ENCODE measurements at places on chromosomes 7 and 10. TPM values are rescaled to one million over a fixed set of nuclear protein-coding genes. Genes with fewer than 3 reads are reported as not detected.

Gene GATA3
- total RNA-seq: 6.5 TPM

GRCh38 chr7:155484483-155485399, 26.8 kb downstream of the EN2 start:
- no peaks in the 10 kb centered on the region for H3K36me3 ChIP-seq
- no peak overlapping the region for H3K4me3 ChIP-seq
- no peak overlapping the region for H3K27ac ChIP-seq
- no peak for DNase-seq
- H3K4me1 ChIP-seq: peaks cover 5% of the 10 kb centered on the region

- H3K4me1 ChIP-seq: no peaks in the 10 kb centered on the region
- peaks cover 75% of the 10 kb centered on the region for H3K36me3 ChIP-seq
- H3K27me3 ChIP-seq: no peaks in the 10 kb centered on the region
- no peak overlapping the region for H3K27ac ChIP-seq
These were observed 42.3 kb downstream of the FBH1 start for GRCh38 chr10:5932345-5932744.

GRCh38 chr10:5888843-5889623, 660 bp downstream of the ANKRD16 start:
- H3K27me3 ChIP-seq: no peaks in the 10 kb centered on the region
- peak overlapping the region; percentile 77 for H3K4me3 ChIP-seq
- peaks cover 6% of the 10 kb centered on the region for H3K36me3 ChIP-seq
- peak overlapping the region; percentile 49 for H3K27ac ChIP-seq
- H3K4me1 ChIP-seq: peaks cover 33% of the 10 kb centered on the region
- DNase-seq: no peak

- H3K27ac ChIP-seq: no peak overlapping the region
- no peak for DNase-seq
- no peak overlapping the region for H3K4me3 ChIP-seq
- H3K36me3 ChIP-seq: no peaks in the 10 kb centered on the region
- H3K4me1 ChIP-seq: no peaks in the 10 kb centered on the region
- no peaks in the 10 kb centered on the region for H3K27me3 ChIP-seq
These were observed 227.0 kb downstream of the BUB3 start for GRCh38 chr10:123381224-123381623.

All from thymus (tissue), 14 donors.